Diencephalon (tissue), 1 donor: ENCODE measurements at places on chromosomes 2 and 18. TPM values are rescaled to one million over a fixed set of nuclear protein-coding genes. Genes with fewer than 3 reads are reported as not detected.

CAPN14 gene
- total RNA-seq = 0.69 TPM

CCL20 gene
- not detected for total RNA-seq

PRKAG3 gene
- not detected for total RNA-seq

SLC4A1AP gene
- 29.5 TPM for total RNA-seq

RAPGEF4 gene
- 60.7 TPM for total RNA-seq

GCG gene
- total RNA-seq = not detected

GPR155 gene
- total RNA-seq = 26.8 TPM

OXER1 gene
- total RNA-seq = not detected

CPLX4 gene
- not detected for total RNA-seq

DQX1 gene
- not detected for total RNA-seq

AGXT gene
- not detected for total RNA-seq

CREG2 gene
- 47.1 TPM for total RNA-seq

IER3IP1 gene
- total RNA-seq = 21.9 TPM

IL1B gene
- 1.2 TPM for total RNA-seq

C2orf81 gene
- 0.92 TPM for total RNA-seq

THUMPD2 gene
- total RNA-seq = 13.4 TPM

CPO gene
- total RNA-seq = not detected

CMPK2 gene
- total RNA-seq = 16.6 TPM

INHA gene
- total RNA-seq = 0.69 TPM

DCDC2C gene
- total RNA-seq = 0.69 TPM

VWC2L gene
- total RNA-seq = 30.0 TPM

SULT1C4 gene
- total RNA-seq = 15.5 TPM

STK39 gene
- total RNA-seq = 58.8 TPM

RNF152 gene
- 144 TPM for total RNA-seq

EFHD1 gene
- 3.7 TPM for total RNA-seq

DLX1 gene
- total RNA-seq = 30.9 TPM

NUP35 gene
- 44.3 TPM for total RNA-seq

SPATA3 gene
- not detected for total RNA-seq

EIF5B gene
- 18.7 TPM for total RNA-seq

DLGAP1 gene
- total RNA-seq = 47.3 TPM

ANKRD30B gene
- 3.9 TPM for total RNA-seq

IGFBP2 gene
- 98.7 TPM for total RNA-seq

WNT6 gene
- total RNA-seq = 0.23 TPM

APCDD1 gene
- 26.8 TPM for total RNA-seq

TFPI gene
- 85.3 TPM for total RNA-seq

REG3G gene
- total RNA-seq = not detected

KCNK3 gene
- total RNA-seq = 10.1 TPM

TRMT61B gene
- total RNA-seq = 25.6 TPM

UBXN2A gene
- 46.1 TPM for total RNA-seq

KLHL29 gene
- total RNA-seq = 16.1 TPM

BCL2 gene
- 21.2 TPM for total RNA-seq

CWC22 gene
- 27.2 TPM for total RNA-seq

FOXI3 gene
- total RNA-seq = not detected

CTAGE1 gene
- total RNA-seq = not detected

PFN4 gene
- 0.92 TPM for total RNA-seq

UPP2 gene
- total RNA-seq = 0.69 TPM

ZNF892 gene
- 28.8 TPM for total RNA-seq

COL4A3 gene
- total RNA-seq = 1.8 TPM

INHBB gene
- 11.3 TPM for total RNA-seq

CAPN13 gene
- 0.23 TPM for total RNA-seq

STARD7 gene
- 148 TPM for total RNA-seq

TIA1 gene
- total RNA-seq = 235 TPM

DYSF gene
- 1.8 TPM for total RNA-seq

ALPP gene
- total RNA-seq = not detected

UGT1A6 gene
- not detected for total RNA-seq

ELOA2 gene
- total RNA-seq = not detected
